ENCODE measurements at places on chromosomes 4 and X.
A peak's percentile ranks its signal among the peaks of the same experiment; 100 is the strongest.

- no peak for DNase-seq
Observed at GRCh38 chr4:158371158-158371557, 150.5 kb upstream of the RXFP1 start.

- DNase-seq, result no peak
Observed at GRCh38 chr4:156754832-156755570, 216.6 kb downstream of the PDGFC start.

GRCh38 chrX:113389846-113390245 lies 549.2 kb upstream of the AMOT start:
- DNase-seq, result no peak

DNA sequence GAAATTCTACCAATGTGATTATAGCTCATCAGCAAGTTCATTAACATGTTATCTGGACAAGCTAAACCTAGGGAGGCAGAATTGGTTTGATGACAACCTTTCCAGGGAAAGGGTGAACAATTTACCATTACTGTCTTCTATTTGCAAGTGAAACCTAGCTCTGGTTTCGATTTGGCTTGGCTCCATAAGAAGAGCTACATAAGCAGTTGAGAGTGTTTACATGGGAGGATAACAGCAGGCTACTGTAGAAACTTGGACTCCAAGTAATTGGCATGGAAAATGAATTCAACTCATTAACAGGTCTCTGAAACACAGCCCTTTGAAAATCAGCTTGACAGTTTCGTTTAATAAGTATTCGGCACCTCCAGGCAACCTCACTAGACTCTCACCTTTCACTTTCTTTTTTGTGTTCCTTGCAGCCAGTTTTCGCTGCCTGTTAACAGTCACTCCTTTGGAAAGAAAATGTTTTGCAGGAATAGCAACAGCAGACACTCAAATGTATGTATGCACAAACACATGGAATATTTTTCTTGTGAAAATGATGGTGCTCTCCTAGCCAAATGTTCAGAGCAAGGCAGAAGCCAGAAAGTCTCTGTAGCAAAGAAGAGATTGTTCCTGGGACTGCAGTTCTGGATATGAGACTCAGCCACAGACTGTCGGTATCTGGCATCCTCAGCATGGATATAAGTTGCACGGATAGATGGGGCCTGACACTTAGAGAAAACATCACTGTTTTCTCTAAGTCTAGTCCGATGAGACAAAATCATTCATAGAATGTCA lies 27.5 kb downstream of the POU3F4 start:
- DNase-seq, result peak; percentile 1

GRCh38 chr4:41391271-41391670 lies 134.5 kb downstream of the UCHL1 start:
- no peak for DNase-seq

DNA sequence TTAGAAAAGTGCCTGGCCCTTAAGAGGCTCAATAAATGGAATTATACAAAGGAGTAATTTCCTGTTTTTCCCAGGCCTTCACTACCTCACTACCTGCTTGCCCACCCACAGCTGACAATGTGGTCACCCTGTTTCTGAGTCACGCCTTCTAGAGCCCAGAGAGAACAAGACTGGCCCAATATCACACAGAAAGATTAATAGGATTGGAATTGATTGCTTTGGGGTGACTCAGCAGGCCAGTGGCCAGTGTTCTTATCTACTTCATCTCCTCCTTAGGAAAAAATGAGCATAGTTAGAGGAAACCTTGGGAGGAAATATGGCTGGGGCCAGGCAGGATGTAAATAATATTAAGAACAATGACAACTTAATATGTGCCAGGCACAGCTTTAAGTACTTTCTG lies 4.5 kb upstream of the FGF16 start:
- DNase-seq, result no peak
